ENCODE measurements at places on chromosomes 2 and 18.

GRCh38 chr18:39594206-39594605 is 2028.6 kb upstream of the CELF4 start:
- DNase-seq: no peak

DNA sequence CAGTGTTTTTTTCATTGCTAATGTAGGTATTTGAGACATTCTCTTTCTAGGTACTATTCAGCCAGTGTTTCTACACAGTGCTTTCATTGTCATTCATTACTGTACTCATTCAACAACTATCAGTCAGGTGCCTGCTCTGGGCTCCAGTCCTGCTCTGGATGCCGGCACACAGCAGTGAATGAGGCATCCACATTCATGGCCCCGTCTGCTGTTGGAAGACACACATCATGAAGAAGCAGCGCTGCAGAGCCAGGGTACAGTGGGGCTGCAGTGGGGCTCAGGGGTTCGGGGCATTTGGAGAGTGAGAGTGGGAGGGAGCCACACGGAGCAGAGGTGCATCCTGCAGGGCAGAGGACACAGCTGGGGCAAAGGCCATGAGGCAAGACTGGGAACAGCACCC is 737.2 kb upstream of the RAB6C start:
- DNase-seq: no peak

- DNase-seq: no peak
These were observed 93.4 kb upstream of the FN1 start for GRCh38 chr2:215529271-215529670.

DNA sequence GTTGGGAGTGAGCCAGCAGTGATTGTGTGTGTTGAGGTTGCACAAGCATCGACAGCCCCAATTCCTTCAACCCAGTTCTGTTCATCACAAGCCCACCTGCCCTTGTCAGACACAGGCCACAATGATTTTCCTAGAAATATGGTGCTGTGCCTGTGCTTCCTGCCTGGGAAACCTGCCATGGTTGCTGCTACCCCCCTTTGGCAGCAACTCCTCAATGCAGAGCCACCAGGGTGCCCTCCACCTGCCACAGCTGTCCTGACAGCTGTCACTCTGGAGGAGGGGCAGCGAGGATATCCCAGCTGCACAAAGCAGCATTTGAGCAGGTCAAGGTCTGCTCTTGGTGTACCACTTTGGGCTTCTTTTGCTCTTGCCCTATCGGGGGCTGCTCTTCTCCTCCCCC is 27.1 kb downstream of the SMIM21 start:
- no peak for DNase-seq

- DNase-seq: no peak
These were observed 776.9 kb upstream of the FSHR start for GRCh38 chr2:49931241-49931640.

- DNase-seq: no peak
These were observed 22.6 kb downstream of the ANXA4 start for GRCh38 chr2:69764286-69765095.

Data from urothelium cell line (cell line).